ENCODE measurements at places on chromosomes 1 and 21. TPM values are rescaled to one million over a fixed set of nuclear protein-coding genes. Genes with fewer than 3 reads are reported as not detected.
A peak's percentile ranks its signal among the peaks of the same experiment; 100 is the strongest.

Gene MRAP
- total RNA-seq, result 8.8 TPM

Gene BSND
- 0.15 TPM for total RNA-seq

- H3K4me3 ChIP-seq, result no peak overlapping the region
- DNase-seq, result no peak
- H3K27me3 ChIP-seq, result no peaks in the 10 kb centered on the region
- no peaks in the 10 kb centered on the region for H3K36me3 ChIP-seq
- H3K27ac ChIP-seq, result peak overlapping the region; percentile 82
Observed at GRCh38 chr21:39055167-39055767, 128.0 kb downstream of the PSMG1 start.

- H3K27me3 ChIP-seq, result no peaks in the 10 kb centered on the region
- no peaks in the 10 kb centered on the region for H3K36me3 ChIP-seq
Observed at GRCh38 chr1:230306169-230306568, 120.0 kb downstream of the PGBD5 start.

DNA sequence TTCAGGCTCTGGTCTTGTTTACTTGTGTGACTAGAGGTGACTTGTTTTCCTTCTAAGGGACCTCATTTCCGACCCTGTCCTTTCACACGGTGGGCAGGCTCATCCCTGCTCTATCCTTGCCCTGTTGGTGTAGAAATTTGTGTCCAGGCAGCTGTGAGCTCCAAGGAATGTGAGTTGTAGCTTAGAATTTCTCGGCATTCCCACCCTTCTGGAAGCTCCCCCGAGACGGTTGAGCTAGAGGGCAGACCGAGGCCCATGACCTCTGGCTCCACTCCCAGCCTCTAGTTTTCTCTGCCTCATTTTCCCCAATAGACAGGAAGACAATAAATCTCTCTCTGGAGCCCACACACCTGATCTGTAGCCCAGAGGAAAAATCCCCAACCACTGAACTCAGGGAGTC is 100.9 kb downstream of the NAV1 start:
- H3K4me1 ChIP-seq, result no peaks in the 10 kb centered on the region
- DNase-seq, result no peak
- H3K27me3 ChIP-seq, result no peaks in the 10 kb centered on the region
- H3K27ac ChIP-seq, result peak overlapping the region; percentile 28

GRCh38 chr1:225407755-225408154 is 20.1 kb downstream of the LBR start:
- H3K4me3 ChIP-seq, result no peak overlapping the region
- no peak for DNase-seq
- H3K27me3 ChIP-seq, result no peaks in the 10 kb centered on the region
- H3K36me3 ChIP-seq, result no peaks in the 10 kb centered on the region
- H3K27ac ChIP-seq, result no peak overlapping the region

DNA sequence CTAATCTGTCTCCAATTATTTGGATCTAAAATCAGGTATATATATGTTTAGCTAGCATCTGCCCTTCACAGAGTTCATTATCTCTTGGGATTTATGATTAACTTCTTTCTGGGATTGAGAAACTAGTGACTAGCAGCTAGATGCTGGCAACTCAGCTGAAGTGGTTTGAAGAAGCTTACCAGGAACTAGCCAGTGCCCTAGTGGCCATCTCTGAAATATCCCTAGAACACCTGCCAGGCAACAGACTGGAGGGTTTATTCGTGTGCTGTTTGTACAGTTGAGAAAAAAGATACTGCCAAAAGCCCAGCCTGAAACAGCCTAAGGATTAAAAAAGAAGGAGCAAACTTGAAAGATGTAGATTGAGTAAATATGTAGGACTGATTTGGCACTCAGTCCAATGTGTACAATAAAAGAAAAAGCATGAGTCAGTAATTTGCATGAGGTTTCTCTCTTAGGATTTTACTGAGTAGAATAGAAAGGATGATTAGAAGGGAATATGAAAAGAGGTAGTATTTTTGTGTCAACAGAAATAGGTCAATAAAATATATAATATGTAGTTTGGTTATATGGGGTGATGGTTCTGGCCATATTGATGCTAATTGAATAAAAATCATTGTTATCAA is 1144.6 kb upstream of the ADGRL2 start:
- H3K27me3 ChIP-seq, result no peaks in the 10 kb centered on the region
- no peaks in the 10 kb centered on the region for H3K4me1 ChIP-seq
- no peak for DNase-seq
- H3K36me3 ChIP-seq, result no peaks in the 10 kb centered on the region
- no peak overlapping the region for H3K27ac ChIP-seq

DNA sequence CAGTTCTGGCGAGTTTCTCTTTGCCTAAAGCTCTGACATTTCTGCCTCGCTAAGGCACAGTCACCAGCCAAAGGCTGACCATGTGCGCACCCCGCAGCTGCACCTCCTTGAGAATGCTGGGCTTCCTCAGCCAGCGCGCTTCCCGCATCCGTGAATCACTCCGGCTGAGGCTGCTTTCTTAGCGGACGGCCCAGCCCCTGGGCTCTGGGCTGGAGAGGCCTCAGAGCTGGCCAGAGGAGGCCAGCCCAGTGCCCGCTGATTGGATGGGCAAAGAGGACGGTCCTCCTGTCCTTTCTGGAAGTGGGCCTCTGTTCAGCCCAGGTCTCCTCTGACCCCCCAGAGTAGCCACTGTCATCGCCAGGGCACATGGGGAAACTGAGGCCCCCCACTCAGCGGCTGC is 56.1 kb downstream of the PRDM16 start:
- no peaks in the 10 kb centered on the region for H3K4me1 ChIP-seq
- DNase-seq, result no peak
- no peak overlapping the region for H3K4me3 ChIP-seq
- no peaks in the 10 kb centered on the region for H3K36me3 ChIP-seq
- H3K27me3 ChIP-seq, result no peaks in the 10 kb centered on the region

DNA sequence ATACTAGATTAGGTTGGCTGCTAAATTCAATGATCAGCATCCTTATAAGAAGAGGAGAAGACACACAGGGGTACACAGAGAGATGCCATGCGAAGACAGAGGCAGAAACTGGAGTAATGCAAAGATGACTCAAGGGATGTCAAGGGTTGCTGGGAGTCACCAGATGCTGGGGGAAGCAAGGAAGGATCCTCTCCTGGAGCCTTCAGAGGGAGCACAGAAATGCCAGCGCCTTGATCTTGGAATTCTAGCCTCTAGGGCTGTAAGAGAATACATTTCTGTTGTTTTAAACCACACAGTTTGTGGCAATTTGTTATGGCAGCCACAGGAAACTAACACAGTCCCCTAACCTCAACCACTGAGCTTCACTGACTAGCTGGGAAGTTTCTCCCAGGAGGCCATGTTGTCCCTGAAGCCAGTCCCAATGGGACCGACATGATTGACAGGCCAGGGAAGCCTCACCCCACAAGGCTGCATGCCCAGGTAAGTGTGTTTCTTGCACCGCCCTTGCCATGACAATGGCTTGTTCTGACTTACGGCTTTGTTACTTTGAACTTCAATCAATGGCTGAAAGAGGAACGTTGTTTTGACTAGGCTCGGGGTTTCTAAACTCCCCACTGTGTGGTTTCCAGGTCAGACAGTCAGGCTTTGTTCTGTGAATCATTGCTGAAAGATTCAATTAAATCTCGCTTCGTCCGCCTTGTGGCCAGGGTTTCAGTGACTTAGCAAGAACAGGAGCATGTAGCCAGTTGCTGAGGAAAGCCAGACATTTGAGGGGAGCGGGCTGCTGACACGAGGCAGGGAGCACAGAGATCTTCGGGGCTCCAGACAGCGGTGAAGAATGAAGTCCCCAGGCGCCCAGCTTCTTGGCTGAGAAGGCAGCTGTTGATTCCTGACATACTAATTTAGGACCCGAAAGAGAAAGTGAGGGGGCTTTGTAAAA is 62.3 kb downstream of the RUNX1 start:
- no peak overlapping the region for H3K4me3 ChIP-seq
- H3K27ac ChIP-seq, result peak overlapping the region; percentile 52
- no peaks in the 10 kb centered on the region for H3K4me1 ChIP-seq
- no peaks in the 10 kb centered on the region for H3K27me3 ChIP-seq
- no peaks in the 10 kb centered on the region for H3K36me3 ChIP-seq
- DNase-seq, result no peak

- H3K27me3 ChIP-seq, result peaks cover 5% of the 10 kb centered on the region
- DNase-seq, result no peak
- H3K27ac ChIP-seq, result no peak overlapping the region
- H3K4me3 ChIP-seq, result no peak overlapping the region
- H3K36me3 ChIP-seq, result no peaks in the 10 kb centered on the region
- H3K4me1 ChIP-seq, result no peaks in the 10 kb centered on the region
Observed at GRCh38 chr1:34369701-34370455, 193.2 kb downstream of the C1orf94 start.

- H3K4me1 ChIP-seq, result peaks cover 20% of the 10 kb centered on the region
- peak overlapping the region; percentile 70 for H3K4me3 ChIP-seq
- H3K27ac ChIP-seq, result no peak overlapping the region
- peak; percentile 71 for DNase-seq
- no peaks in the 10 kb centered on the region for H3K36me3 ChIP-seq
- peaks cover 53% of the 10 kb centered on the region for H3K27me3 ChIP-seq
Observed at GRCh38 chr1:941588-942383, 17.3 kb downstream of the NOC2L start.

- peaks cover 9% of the 10 kb centered on the region for H3K4me1 ChIP-seq
- DNase-seq, result no peak
- H3K36me3 ChIP-seq, result no peaks in the 10 kb centered on the region
- H3K27me3 ChIP-seq, result no peaks in the 10 kb centered on the region
- H3K27ac ChIP-seq, result no peak overlapping the region
Observed at GRCh38 chr1:149848340-149849110, 50.8 kb upstream of the BOLA1 start.

- H3K36me3 ChIP-seq, result no peaks in the 10 kb centered on the region
- H3K27me3 ChIP-seq, result no peaks in the 10 kb centered on the region
- no peak overlapping the region for H3K27ac ChIP-seq
- H3K4me3 ChIP-seq, result no peak overlapping the region
- H3K4me1 ChIP-seq, result no peaks in the 10 kb centered on the region
- DNase-seq, result no peak
Observed at GRCh38 chr21:25490742-25491141, 116.5 kb downstream of the MRPL39 start.

DNA sequence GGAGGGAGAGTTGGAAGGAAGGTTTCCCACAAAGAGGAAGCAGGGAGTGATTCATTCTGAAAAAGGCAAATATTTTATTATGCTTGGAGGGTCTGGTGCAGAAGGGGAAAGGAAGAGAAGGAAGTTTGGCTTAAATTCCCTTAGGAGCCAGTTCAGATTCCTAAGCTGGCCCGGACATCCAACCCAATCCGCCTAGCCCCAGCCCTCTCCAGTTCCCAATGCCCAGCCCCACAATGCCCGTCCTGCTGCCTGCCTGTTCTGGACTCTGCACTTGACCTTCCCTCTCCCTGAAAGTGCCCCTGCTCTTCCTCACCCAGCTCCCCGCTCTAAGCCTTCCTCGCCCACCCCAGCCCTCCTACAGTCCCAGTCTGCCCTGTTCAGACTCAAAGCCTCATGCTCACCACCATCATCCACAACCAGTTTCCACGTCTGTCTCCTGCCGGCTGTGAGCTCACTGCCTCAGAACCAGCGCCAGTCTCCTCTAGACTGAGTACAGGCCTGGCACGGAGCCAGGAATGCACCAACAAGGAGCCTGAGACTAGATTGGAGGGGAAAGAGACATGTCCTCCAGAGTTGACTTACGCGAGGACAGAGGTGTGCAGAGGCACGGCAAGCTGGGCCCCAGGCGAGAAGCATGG is 18.9 kb downstream of the CAPN2 start:
- no peaks in the 10 kb centered on the region for H3K27me3 ChIP-seq
- peak overlapping the region; percentile 78 for H3K27ac ChIP-seq
- DNase-seq, result peak; percentile 56

DNA sequence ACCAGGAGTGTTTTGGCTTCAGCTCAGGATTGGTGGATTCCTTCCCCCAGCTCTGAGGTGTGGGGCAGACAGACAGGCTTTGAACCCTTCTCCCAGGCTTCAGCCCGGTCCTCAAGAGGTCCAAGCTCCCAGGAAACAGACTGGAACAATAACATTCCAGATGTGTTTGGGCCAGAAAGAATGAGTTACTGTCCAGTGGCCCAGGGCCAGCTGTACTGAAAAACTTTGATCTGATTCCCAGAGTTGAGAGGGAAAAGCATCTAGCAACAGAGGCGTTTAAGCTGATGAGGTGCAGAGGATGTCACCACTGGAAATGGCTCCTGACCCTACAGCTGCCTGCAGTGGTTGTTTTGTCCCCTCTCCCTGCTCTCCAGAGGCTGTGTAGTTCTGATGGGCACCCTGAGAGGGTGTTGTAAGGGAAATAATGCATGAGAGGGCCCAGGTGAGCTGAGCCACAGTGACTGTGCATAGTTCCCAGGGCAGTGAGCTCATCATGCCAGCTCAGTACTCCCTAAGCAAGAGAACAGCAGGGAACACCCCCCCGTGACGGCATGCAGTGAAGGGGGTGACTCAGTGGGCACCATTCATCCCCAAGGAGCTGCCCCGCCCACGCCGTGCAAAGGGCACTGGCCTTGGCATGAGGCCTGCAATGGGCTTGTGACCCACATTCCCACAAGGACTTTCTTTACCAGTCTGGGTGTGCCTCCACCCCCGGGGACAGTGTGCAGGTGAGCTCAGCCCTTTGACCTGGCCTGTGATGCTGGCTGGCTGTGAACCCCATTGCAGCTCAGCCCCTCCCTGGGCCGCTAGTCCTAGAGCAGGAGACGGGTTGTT is 13.8 kb upstream of the SFN start:
- no peak overlapping the region for H3K4me3 ChIP-seq
- H3K27me3 ChIP-seq, result no peaks in the 10 kb centered on the region
- H3K36me3 ChIP-seq, result peaks cover 6% of the 10 kb centered on the region
- DNase-seq, result no peak
- peak overlapping the region; percentile 30 for H3K27ac ChIP-seq
- H3K4me1 ChIP-seq, result no peaks in the 10 kb centered on the region
